ENCODE measurements at places on chromosomes 2 and 18. TPM values are rescaled to one million over a fixed set of nuclear protein-coding genes. Genes with fewer than 3 reads are reported as not detected.

TRABD2A gene
- 1.1 TPM for polyA plus RNA-seq

DQX1 gene
- 0.31 TPM for polyA plus RNA-seq

MROH2A gene
- 0.14 TPM for polyA plus RNA-seq

SLC5A7 gene
- polyA plus RNA-seq: 0.01 TPM

CENPO gene
- 2.5 TPM for polyA plus RNA-seq

BCL11A gene
- polyA plus RNA-seq: 0.30 TPM

CAPN14 gene
- not detected for polyA plus RNA-seq

ROCK2 gene
- polyA plus RNA-seq: 22.8 TPM

IL1B gene
- 17.8 TPM for polyA plus RNA-seq

KCNJ3 gene
- polyA plus RNA-seq: not detected

ONECUT2 gene
- 0.09 TPM for polyA plus RNA-seq

EGR4 gene
- 0.28 TPM for polyA plus RNA-seq

SOX11 gene
- polyA plus RNA-seq: not detected

INHA gene
- 0.33 TPM for polyA plus RNA-seq

MOB1A gene
- 11.2 TPM for polyA plus RNA-seq

NR4A2 gene
- 93.8 TPM for polyA plus RNA-seq

LHCGR gene
- 0.61 TPM for polyA plus RNA-seq

HNMT gene
- 104 TPM for polyA plus RNA-seq

METTL5 gene
- 42.8 TPM for polyA plus RNA-seq

KLHL14 gene
- polyA plus RNA-seq: 0.79 TPM

IL1F10 gene
- not detected for polyA plus RNA-seq

IL18R1 gene
- 5.9 TPM for polyA plus RNA-seq

UGT1A8 gene
- polyA plus RNA-seq: not detected

VPS54 gene
- 10.6 TPM for polyA plus RNA-seq

DNAH7 gene
- 0.09 TPM for polyA plus RNA-seq

ALPP gene
- polyA plus RNA-seq: not detected

CRACDL gene
- polyA plus RNA-seq: 4.5 TPM

STEAP3 gene
- 22.0 TPM for polyA plus RNA-seq

REG1B gene
- polyA plus RNA-seq: 7.2 TPM

IL1R2 gene
- polyA plus RNA-seq: 6.9 TPM

SPATA3 gene
- polyA plus RNA-seq: not detected

ARHGAP25 gene
- 13.4 TPM for polyA plus RNA-seq

KCNG3 gene
- 0.04 TPM for polyA plus RNA-seq

DSC1 gene
- polyA plus RNA-seq: not detected

CFAP65 gene
- polyA plus RNA-seq: not detected

DSC2 gene
- polyA plus RNA-seq: 1.3 TPM

CLK1 gene
- polyA plus RNA-seq: 253 TPM

CENPA gene
- polyA plus RNA-seq: 0.18 TPM

RAB6C gene
- not detected for polyA plus RNA-seq

TRIM43 gene
- not detected for polyA plus RNA-seq

POLR1A gene
- polyA plus RNA-seq: 2.7 TPM

GALNT14 gene
- 3.9 TPM for polyA plus RNA-seq

CRYGD gene
- not detected for polyA plus RNA-seq

LINC00305 gene
- polyA plus RNA-seq: not detected

PARD3B gene
- polyA plus RNA-seq: 2.0 TPM

RAB12 gene
- 19.8 TPM for polyA plus RNA-seq

CMPK2 gene
- polyA plus RNA-seq: 4.2 TPM

UGT1A4 gene
- polyA plus RNA-seq: not detected

DNAJC5G gene
- polyA plus RNA-seq: 0.07 TPM

CHRND gene
- 0.03 TPM for polyA plus RNA-seq

SPTBN1 gene
- polyA plus RNA-seq: 41.9 TPM

RFTN2 gene
- polyA plus RNA-seq: 0.90 TPM

POTEJ gene
- polyA plus RNA-seq: not detected

SLC8A1 gene
- polyA plus RNA-seq: 0.79 TPM

ZC3H8 gene
- 6.3 TPM for polyA plus RNA-seq

TNFAIP6 gene
- polyA plus RNA-seq: 0.38 TPM

BOK gene
- polyA plus RNA-seq: 222 TPM

SNTG2 gene
- polyA plus RNA-seq: 0.56 TPM
